Testis (tissue), 5 donors: ENCODE measurements at places on chromosomes 7 and 10. TPM values are rescaled to one million over a fixed set of nuclear protein-coding genes. Genes with fewer than 3 reads are reported as not detected.

Gene LRMDA
- 10.6 TPM for total RNA-seq

Gene SFXN2
- total RNA-seq, result 9.8 TPM

Gene ZNF25
- 12.7 TPM for total RNA-seq

Gene NME8
- total RNA-seq, result 1.7 TPM
